ENCODE measurements at places on chromosomes 5 and 9.

DNA sequence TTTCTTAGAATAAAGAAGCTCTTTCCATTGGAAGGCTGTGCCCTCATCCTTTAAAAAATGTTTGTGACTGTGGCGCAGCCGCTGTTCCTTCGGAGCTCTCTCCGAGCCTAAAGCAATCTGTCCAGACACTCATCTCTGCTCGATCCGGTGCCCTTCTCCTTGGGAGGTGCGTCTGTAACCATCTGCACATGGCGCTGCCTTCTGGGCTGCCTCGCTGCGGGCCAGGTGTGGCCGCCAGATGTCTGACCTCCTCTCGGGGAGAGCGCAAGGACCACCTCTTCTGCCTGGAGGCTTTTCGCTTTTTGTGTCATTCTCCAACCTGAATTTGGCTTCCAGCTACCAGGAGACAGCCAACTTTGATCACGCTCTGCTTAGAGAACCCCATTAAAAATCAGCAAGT lies 153.4 kb upstream of the PTCH1 start:
- DNase-seq: no peak

GRCh38 chr9:126763130-126763764 lies 41.6 kb upstream of the ZBTB43 start:
- DNase-seq: no peak

DNA sequence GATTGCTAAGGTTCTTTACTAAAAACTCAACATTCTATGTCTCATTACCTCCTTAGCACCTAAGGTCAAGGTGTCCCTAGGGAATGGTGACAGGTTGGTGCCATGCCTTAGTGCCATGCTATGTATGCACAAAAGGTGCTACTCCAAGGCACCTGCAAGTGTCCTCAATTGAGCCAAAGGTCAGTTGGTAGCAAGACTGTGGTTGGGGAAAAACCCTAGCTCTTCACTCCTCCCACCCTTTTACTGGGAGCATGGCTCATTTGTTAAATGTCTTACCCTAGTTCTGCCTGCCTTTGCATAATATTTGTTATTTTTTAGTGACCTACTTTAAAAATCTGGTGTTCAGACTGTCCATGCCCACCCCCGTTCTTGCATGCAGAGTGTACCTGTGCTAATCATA lies 17.0 kb downstream of the ACO1 start:
- no peak for DNase-seq

GRCh38 chr5:130109152-130109551 lies 204.9 kb downstream of the CHSY3 start:
- DNase-seq: no peak

GRCh38 chr5:132489871-132490483 lies 596 bp downstream of the IRF1 start:
- no peak for DNase-seq

DNA sequence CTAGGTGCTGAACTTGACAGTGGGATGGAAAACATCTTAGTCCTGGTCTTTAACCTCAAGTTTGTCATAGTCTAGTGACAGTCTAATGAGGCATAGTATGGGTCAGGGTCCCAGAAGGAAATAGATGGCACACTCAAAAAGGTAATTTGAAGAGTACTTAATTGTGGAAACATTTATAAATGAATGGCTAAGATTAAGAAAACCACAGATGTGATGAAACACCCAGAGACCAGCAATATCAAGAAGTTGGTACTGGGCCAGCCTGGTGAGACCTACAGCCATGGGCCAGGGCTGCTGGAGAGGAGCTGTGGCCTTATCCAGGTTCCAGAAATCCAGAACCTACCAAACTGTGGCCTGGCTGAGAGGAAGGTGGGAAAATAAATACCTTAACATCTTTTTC lies 93.5 kb upstream of the ATG10 start:
- DNase-seq: no peak

Measured in SHP77 (cell line).